Aorta (tissue), 5 donors: ENCODE measurements at places on chromosomes 16 and 17. TPM values are rescaled to one million over a fixed set of nuclear protein-coding genes. Genes with fewer than 3 reads are reported as not detected.
A peak's percentile ranks its signal among the peaks of the same experiment; 100 is the strongest.

The BTBD17 gene
- total RNA-seq = not detected

The SOST gene
- total RNA-seq = 21.7 TPM

The TP53TG3F gene
- not detected for total RNA-seq

The KRT32 gene
- total RNA-seq = not detected

The NUP93 gene
- 53.7 TPM for total RNA-seq

The SUZ12 gene
- total RNA-seq = 20.1 TPM

The GPRC5C gene
- 43.6 TPM for total RNA-seq

The TPSD1 gene
- total RNA-seq = not detected

DNA sequence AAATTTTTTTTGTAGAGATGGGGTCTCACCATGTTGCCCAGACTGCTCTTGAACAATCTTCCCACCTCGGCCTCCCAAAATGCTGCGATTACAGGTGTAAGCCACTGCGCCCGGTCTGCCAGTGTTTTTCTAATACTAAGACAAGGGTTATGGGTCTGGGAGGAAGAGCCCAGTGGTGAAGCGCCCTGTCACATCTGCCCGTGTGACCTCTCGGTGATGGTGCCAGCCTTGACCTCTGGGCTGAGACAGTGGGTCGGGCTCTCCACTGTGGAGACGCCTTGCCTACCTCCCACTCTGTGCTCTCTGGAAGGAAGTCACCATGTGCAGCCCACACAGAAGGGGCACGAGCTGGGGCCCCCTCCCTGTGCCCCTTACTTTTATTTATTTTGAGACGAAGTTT is 5.1 kb upstream of the BAIAP2 start:
- H3K36me3 ChIP-seq = no peaks in the 10 kb centered on the region
- DNase-seq = no peak
- H3K4me1 ChIP-seq = peaks cover 2% of the 10 kb centered on the region

GRCh38 chr17:17603895-17604225 is 12.4 kb upstream of the PEMT start:
- H3K4me3 ChIP-seq = no peak overlapping the region
- no peak overlapping the region for H3K27ac ChIP-seq

GRCh38 chr16:5323284-5324141 is 225.9 kb upstream of the EEF2KMT start:
- no peak for DNase-seq
- H3K27ac ChIP-seq = no peak overlapping the region
- H3K4me1 ChIP-seq = no peaks in the 10 kb centered on the region
- H3K36me3 ChIP-seq = no peaks in the 10 kb centered on the region

- no peak for DNase-seq
- H3K4me3 ChIP-seq = no peak overlapping the region
- H3K36me3 ChIP-seq = no peaks in the 10 kb centered on the region
Observed at GRCh38 chr16:76748461-76749348, 442.3 kb upstream of the MON1B start.

DNA sequence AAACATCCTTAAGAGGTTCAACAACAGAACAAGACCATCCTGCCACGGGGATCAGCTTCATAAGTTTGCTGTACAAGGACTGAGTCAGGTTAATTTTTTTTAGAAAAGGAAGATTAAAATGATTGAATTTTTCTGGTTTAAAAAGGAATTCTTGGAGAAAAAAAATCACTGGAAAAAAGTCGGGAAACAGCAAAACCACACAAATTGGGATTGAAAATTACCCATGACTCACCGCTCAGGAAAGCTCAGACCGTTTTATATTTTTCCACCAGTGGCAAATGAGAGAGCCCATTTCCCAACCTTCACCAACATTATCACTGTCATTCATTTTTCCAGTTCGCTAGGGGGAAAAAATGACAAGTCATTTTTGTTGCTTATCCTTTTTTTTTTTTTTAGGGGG is 46.6 kb downstream of the MRM3 start:
- DNase-seq = no peak
- H3K27me3 ChIP-seq = no peaks in the 10 kb centered on the region
- H3K27ac ChIP-seq = no peak overlapping the region
- H3K4me1 ChIP-seq = no peaks in the 10 kb centered on the region
- H3K4me3 ChIP-seq = no peak overlapping the region

- no peak for DNase-seq
- H3K4me1 ChIP-seq = no peaks in the 10 kb centered on the region
- no peaks in the 10 kb centered on the region for H3K36me3 ChIP-seq
- H3K27me3 ChIP-seq = no peaks in the 10 kb centered on the region
Observed at GRCh38 chr16:23013484-23013883, 135.8 kb downstream of the USP31 start.

DNA sequence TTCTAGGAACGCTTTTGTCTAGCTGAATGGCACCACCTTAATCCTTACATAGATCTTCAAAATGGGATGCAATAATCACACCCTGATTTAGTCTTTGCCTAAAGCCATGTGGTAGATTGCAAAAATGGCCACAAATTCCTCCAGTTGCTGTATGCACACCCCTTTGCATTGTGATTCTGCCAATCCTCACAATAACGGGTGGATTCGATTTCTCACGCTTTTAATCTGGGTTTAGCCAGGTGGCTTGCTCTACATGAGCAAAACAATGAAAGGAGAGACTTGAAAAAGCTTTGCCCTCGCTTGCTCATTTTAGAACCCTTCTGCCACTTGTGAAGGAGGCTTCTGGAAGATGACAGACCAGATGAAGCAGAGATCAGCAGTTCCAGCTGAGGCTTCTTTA is 50.3 kb upstream of the B4GALNT2 start:
- no peak for DNase-seq
- H3K36me3 ChIP-seq = no peaks in the 10 kb centered on the region
- H3K27me3 ChIP-seq = no peaks in the 10 kb centered on the region
- no peak overlapping the region for H3K4me3 ChIP-seq

- H3K4me1 ChIP-seq = no peaks in the 10 kb centered on the region
- DNase-seq = no peak
- H3K27me3 ChIP-seq = no peaks in the 10 kb centered on the region
- no peak overlapping the region for H3K27ac ChIP-seq
- no peaks in the 10 kb centered on the region for H3K36me3 ChIP-seq
Observed at GRCh38 chr16:88805340-88805715, 1.7 kb downstream of the CDT1 start.

DNA sequence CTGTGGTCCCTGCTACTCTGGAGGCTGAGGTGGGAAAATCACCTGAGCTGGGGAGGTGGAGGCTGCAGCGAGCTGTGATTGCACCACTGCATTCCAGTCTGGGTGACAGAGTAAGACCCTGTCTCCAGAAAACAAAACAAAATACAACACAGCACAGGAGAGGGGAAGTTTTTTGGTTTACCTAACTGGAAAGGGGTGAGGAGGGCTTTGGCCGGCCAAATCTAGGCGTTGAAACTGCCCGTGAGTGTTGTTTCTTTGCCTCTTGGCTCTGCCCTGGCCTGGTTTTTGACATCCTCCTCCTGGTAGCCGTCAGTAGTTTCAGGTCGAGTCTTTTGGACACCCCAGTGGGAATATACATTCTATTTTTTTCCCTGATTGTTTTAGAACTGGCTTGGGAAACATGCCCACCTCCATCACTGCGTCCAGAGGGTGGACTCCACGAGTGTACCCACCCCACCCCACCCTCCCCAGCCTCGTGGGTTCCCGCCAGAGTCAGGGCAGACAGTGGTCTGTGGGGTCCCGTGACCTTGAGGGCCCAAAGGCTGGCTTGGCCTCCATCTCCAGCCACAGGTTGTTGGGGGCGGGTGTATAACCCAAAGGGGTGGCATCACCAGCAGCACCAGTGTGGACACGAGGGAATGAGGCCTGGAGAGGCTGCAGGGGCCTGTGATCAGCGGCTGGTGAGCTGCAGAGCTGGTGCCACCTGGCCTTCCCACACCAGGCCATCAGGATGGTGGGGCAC is 42.7 kb downstream of the NT5M start:
- no peaks in the 10 kb centered on the region for H3K4me1 ChIP-seq
- no peaks in the 10 kb centered on the region for H3K36me3 ChIP-seq
- H3K27ac ChIP-seq = no peak overlapping the region
- H3K27me3 ChIP-seq = no peaks in the 10 kb centered on the region
- DNase-seq = peak; percentile 22

DNA sequence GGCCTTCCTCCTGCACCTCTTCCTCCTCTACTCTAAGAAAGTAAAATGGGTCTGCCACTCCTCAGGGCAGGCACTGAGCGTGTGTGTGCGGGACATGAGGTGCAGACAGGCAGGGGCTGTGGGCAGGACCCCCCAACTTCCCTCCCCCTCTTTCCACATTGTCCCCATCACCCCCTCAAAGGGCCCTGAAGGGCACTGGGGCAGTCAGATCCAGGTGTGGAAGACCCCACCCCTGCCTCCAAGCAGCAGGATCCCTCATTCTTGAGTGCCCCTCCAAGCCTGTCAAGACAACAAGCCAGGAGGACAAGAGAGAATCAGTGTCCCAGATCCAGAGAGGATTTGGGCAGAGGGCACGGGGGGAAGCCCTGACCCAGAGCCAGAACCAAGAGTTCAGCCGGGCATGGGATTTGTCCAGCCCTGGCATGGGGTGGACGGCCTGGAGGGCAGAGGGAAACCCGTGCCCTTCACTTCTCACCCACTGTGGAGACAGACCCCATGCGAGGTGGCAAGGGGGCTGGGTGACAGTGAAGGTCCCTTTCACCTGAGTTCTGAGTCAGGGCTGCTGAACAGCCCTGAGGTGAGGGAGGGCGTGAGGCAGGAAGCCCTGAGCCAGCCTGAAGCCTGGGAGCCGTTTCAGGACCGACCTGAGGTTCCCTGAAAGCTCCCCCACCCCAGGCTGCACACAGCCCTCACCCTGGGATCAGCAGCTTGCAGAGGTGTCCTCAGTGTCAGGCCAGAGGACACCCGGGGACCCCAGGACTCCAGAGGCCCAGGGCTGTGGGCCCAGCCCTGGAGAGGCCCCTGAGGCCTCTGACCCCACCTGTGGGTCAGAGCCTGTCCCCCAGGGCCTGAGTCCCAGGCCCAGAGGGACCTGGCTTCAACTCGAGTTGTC is 45.8 kb downstream of the USP22 start:
- no peaks in the 10 kb centered on the region for H3K36me3 ChIP-seq
- H3K27me3 ChIP-seq = no peaks in the 10 kb centered on the region
- no peak for DNase-seq
- no peak overlapping the region for H3K4me3 ChIP-seq
- no peaks in the 10 kb centered on the region for H3K4me1 ChIP-seq
- H3K27ac ChIP-seq = no peak overlapping the region

DNA sequence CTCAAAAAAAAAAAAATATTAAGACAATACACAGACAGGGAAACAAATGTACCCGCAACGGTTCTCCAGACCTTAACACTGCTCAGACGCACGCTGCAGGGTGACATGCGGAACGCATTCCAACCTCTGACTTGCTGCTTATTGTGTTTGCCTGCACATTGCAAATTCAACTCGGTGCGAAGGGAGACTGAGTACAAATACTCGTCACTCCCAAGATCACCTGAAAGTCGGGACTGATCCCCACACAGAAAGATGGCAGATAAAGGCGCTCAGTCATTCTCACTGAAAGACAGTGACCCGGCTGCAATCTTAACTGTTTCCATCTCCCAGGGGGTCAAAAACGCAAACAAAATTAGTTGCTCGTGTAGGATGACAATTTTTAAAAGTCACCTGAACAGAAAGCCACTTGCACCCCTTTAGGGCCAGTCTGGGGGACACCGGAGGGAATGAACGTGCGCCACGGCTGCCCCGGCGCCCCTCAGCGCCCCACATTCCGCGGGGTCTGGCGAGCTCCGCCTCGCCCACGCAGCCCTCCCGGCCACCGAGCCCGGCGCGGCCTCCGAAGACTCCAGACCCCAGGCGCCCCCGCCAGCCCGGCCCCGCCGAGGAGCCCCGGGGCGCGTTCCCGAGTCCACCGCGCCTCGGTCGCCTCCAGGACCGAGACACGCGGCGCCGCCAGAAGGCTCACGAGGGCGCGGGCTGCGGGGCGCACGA is 589 bp downstream of the CLCN7 start:
- no peaks in the 10 kb centered on the region for H3K27me3 ChIP-seq
- H3K36me3 ChIP-seq = no peaks in the 10 kb centered on the region
- H3K27ac ChIP-seq = no peak overlapping the region
- no peak for DNase-seq

GRCh38 chr16:86355951-86356350 is 154.4 kb upstream of the FOXF1 start:
- no peaks in the 10 kb centered on the region for H3K36me3 ChIP-seq
- H3K4me1 ChIP-seq = no peaks in the 10 kb centered on the region
- no peak overlapping the region for H3K4me3 ChIP-seq
- H3K27me3 ChIP-seq = no peaks in the 10 kb centered on the region
- no peak overlapping the region for H3K27ac ChIP-seq

DNA sequence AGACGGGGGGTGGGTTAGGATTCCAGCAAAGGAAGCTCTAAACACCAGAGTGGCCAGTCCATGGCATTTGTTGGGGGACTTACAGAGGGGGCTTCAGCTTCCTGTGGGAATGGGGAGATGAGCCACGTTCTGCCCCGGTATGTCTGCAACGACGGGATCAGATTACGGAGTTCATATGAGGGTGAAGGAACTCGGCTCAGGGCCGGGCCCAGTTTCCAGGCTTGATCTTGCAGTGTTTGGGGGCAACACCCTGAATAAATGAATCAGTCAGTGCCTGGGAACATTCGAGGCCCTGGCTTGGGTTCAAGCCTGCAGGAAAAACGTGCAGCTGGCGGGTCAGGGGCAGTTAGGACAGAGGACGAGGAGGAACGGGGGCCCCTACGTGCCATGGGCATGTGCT is 54.0 kb downstream of the JPH3 start:
- H3K36me3 ChIP-seq = no peaks in the 10 kb centered on the region
- no peak for DNase-seq
- H3K27ac ChIP-seq = no peak overlapping the region

- no peaks in the 10 kb centered on the region for H3K36me3 ChIP-seq
- no peaks in the 10 kb centered on the region for H3K4me1 ChIP-seq
- DNase-seq = peak; percentile 62
- no peak overlapping the region for H3K4me3 ChIP-seq
Observed at GRCh38 chr17:19364699-19365498, 2.4 kb upstream of the B9D1 start.

GRCh38 chr16:88550246-88550661 is 19.9 kb upstream of the ZC3H18 start:
- no peaks in the 10 kb centered on the region for H3K27me3 ChIP-seq
- H3K27ac ChIP-seq = no peak overlapping the region
- no peak for DNase-seq
- H3K4me1 ChIP-seq = no peaks in the 10 kb centered on the region
- H3K4me3 ChIP-seq = no peak overlapping the region

- H3K36me3 ChIP-seq = no peaks in the 10 kb centered on the region
- no peaks in the 10 kb centered on the region for H3K4me1 ChIP-seq
- H3K27ac ChIP-seq = no peak overlapping the region
- H3K27me3 ChIP-seq = no peaks in the 10 kb centered on the region
- DNase-seq = peak; percentile 78
Observed at GRCh38 chr17:42980766-42981397, 517 bp downstream of the RUNDC1 start.

- H3K4me1 ChIP-seq = no peaks in the 10 kb centered on the region
- H3K36me3 ChIP-seq = no peaks in the 10 kb centered on the region
- no peak overlapping the region for H3K27ac ChIP-seq
- peak; percentile 92 for DNase-seq
- no peak overlapping the region for H3K4me3 ChIP-seq
- H3K27me3 ChIP-seq = no peaks in the 10 kb centered on the region
Observed at GRCh38 chr17:39001703-39002637, 34.8 kb upstream of the FBXO47 start.
